ENCODE measurements at places on chromosomes 6 and 20. TPM values are rescaled to one million over a fixed set of nuclear protein-coding genes. Genes with fewer than 3 reads are reported as not detected.

Gene SMOC2
- total RNA-seq: 12.5 TPM

- no peak for DNase-seq
Observed at GRCh38 chr6:94636780-94637385, 940.5 kb upstream of the MANEA start.

- DNase-seq: no peak
Observed at GRCh38 chr20:14828459-14828858, 491.0 kb upstream of the FLRT3 start.

DNA sequence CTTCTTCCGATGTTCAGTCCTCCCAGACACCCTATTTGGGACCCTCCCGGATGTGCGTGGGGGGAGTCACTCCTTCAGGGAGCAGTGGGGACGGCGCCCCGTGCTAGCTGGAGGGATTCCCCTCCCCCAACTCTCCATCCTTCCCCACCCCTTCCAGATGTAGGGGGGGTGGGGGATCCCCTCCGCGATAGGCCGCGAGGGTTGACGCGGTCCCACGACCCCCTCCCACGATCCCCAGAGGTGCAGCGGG lies 548 bp downstream of the GNL1 start:
- DNase-seq: no peak

DNA sequence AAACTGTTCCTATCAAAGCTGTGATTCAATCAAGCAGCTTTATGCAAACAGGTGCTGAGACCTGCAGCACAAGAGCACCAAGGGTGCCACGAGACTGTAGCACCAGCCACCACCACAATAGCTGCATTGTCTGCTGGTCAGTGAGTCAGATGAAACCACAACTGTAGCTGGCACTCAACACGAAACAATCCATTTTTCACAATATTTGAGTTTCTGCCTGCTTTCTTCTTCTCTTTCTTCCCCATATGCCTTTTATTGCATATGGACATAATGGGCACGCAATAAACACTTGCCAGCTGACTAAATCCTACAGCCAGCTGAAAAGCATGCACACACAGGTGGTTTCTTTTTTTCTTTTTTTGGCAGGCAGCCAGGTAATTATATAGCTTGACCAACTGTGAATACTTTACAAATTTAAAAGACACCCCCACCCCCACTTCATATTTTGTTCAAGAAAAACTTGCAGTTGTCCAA lies 16.6 kb downstream of the SLC2A12 start:
- no peak for DNase-seq

Gene FAM217A
- total RNA-seq: not detected

GRCh38 chr6:23566418-23566817 lies 559.6 kb upstream of the NRSN1 start:
- no peak for DNase-seq

Gene TBXT
- not detected for total RNA-seq

Gene PSORS1C1
- total RNA-seq: 21.4 TPM

Gene ADAM33
- total RNA-seq: 9.1 TPM
